IMR-90 (cell line): ENCODE measurements at places on chromosomes 5 and 9.

- peaks cover 20% of the 10 kb centered on the region for H3K36me3 ChIP-seq
- peaks cover 9% of the 10 kb centered on the region for H3K4me1 ChIP-seq
- peak overlapping the region; percentile 84 for H3K27ac ChIP-seq
- H3K27me3 ChIP-seq, result peaks cover 6% of the 10 kb centered on the region; the same call in 1 of the 2 replicates
- peak overlapping the region; percentile 99 for H3K4me3 ChIP-seq
- no peak for DNase-seq
Measured at GRCh38 chr5:1523480-1523792, 324 bp downstream of the LPCAT1 start.

GRCh38 chr5:154479944-154480750, 2.1 kb upstream of the HAND1 start:
- H3K4me1 ChIP-seq, result peaks cover 2% of the 10 kb centered on the region; the same call in 1 of the 2 replicates
- no peak overlapping the region for H3K4me3 ChIP-seq
- H3K36me3 ChIP-seq, result no peaks in the 10 kb centered on the region

DNA sequence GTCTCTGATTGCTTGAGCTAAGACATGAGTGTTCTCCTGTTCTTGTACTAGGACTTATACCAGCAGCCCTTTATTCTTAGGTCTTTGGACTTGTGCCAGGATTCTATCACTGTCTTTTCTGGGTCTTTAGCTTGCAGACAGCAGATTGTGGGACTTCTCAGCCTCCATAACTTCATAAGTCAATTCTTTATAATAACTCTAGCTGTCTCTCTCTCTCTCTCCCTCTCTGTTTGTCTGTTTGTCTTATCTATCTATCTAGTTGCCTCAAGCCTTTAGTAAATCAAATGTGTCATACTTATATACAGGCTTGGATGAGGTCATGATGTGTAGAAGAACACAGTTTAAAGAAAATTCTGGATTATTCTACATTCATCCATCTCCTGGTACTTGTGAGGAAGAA, 11.5 kb upstream of the ANKRD55 start:
- peaks cover 2% of the 10 kb centered on the region; the same call in 1 of the 2 replicates for H3K4me1 ChIP-seq
- H3K4me3 ChIP-seq, result no peak overlapping the region
- H3K36me3 ChIP-seq, result no peaks in the 10 kb centered on the region
- no peak for DNase-seq
- no peak overlapping the region for H3K27ac ChIP-seq
- no peaks in the 10 kb centered on the region for H3K27me3 ChIP-seq

DNA sequence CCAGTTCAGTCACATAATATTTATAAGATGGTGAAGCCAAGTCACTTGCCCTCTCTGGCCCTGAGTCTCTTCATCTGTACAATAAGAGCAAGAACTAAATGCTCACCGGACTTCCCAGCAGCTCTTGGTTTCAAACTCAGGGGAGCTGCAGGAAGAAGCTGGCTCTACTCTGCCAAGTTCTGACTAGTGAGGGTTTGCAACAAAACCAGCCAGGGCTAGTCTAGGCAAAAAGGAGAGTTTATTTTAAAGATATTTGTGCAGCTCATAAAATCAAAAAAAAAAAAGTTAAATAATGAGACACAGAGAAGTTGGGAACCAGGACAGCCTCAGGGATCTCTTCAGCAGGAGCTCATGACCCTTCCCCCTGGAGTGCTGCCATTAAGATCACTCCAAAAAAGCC, 107.3 kb downstream of the DOCK2 start:
- H3K36me3 ChIP-seq, result no peaks in the 10 kb centered on the region
- peaks cover 8% of the 10 kb centered on the region for H3K4me1 ChIP-seq
- H3K4me3 ChIP-seq, result no peak overlapping the region
- H3K27me3 ChIP-seq, result no peaks in the 10 kb centered on the region

- H3K4me3 ChIP-seq, result no peak overlapping the region
- peaks cover 8% of the 10 kb centered on the region for H3K27me3 ChIP-seq
- H3K27ac ChIP-seq, result no peak overlapping the region
- peaks cover 2% of the 10 kb centered on the region for H3K4me1 ChIP-seq
- H3K36me3 ChIP-seq, result no peaks in the 10 kb centered on the region
- DNase-seq, result no peak
Measured at GRCh38 chr5:77337686-77338085, 127.2 kb downstream of the PDE8B start.

DNA sequence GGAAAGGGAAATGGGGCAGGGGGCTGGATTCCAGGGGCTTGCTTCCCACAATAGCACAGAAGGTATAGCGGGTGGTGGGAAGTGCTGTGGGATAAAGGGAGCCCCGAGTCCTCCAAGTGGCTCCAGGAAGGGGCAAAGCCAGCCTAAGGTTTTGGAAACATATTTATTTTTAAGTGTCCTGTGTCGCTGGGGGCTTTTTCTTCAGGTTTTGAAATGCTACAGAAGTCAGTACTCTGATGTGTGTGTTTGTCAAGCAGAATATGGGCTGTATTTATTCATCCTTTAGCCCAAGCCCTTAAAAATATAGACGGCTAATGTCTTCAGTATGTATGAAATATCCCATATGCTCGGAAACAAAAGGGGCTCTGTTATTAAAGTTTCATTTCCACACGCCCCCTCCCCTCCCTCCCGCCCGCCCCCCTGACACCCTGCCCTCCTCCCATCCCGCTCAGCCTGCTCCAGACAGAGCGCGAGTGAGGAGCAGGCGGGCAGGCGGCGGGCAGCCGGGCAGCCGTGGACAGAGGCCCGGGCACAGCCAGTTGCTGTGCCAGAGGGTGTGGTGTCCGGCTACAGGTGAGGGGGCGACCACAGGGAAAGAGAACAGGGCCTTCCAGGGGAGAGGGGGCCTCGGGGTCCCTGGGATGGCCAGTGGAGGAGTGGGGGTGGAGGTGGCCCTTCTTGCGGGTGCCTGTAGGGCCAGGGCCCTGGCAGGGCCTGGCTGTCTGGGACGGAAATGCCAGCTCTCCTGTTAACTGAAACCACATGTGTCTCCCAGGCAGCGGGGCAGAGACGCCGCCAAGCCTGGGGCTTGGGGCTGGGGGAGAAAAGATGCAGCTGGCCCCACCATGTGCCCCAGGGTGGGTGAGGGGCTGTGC, 39.6 kb upstream of the SYNPO start:
- H3K4me3 ChIP-seq, result no peak overlapping the region
- H3K4me1 ChIP-seq, result peaks cover 7% of the 10 kb centered on the region
- no peaks in the 10 kb centered on the region for H3K36me3 ChIP-seq
- no peak overlapping the region for H3K27ac ChIP-seq

GRCh38 chr5:156469636-156470035, 142.7 kb downstream of the SGCD start:
- peaks cover 7% of the 10 kb centered on the region for H3K4me1 ChIP-seq
- DNase-seq, result no peak
- no peaks in the 10 kb centered on the region; the same call in 1 of the 2 replicates for H3K36me3 ChIP-seq
- H3K4me3 ChIP-seq, result no peak overlapping the region

- H3K4me3 ChIP-seq, result no peak overlapping the region
- H3K27ac ChIP-seq, result peak overlapping the region; percentile 80
- H3K36me3 ChIP-seq, result no peaks in the 10 kb centered on the region
- H3K27me3 ChIP-seq, result no peaks in the 10 kb centered on the region
Measured at GRCh38 chr5:56319526-56320181, 86.5 kb upstream of the ANKRD55 start.

DNA sequence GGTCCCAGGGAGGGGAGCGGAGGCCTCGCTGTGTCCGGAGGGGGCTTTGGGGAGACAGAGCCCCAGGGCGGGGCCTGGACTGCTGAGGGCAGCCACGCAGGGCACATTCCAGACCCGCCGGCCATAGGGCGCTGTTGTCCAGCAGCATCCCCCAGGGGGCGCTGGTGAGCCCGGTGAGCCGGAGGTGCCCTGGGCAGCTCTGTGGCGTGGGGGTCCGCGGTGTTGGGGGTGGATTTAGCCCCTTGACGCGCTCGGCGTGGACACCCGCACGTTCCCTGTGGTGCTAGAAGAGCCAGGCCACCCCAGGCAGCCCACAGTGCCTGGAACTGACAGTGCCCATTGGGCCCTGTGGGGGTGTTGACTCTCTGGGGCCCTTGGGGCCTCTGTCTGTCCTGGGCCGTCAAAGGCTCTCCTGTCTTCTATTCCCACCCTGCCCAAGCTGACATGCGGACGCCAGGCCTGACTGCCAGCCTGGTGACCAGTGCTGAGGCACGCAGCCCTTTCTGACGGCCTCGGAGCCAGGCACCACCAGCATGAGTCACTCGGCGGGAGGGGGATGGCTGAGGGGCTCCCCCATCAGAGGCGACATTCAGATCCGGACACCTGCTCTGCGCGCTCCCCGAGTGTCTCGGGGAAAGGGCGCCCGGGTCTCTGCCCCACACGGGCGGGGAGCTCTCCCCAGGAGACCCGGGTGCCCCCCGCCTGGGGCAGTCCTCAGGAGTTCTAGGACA, 23.9 kb downstream of the TPPP start:
- no peak overlapping the region for H3K27ac ChIP-seq
- no peaks in the 10 kb centered on the region; the same call in 1 of the 2 replicates for H3K4me1 ChIP-seq
- H3K36me3 ChIP-seq, result no peaks in the 10 kb centered on the region; the same call in 1 of the 2 replicates
- H3K27me3 ChIP-seq, result peaks cover 12% of the 10 kb centered on the region; the same call in 1 of the 2 replicates
- DNase-seq, result no peak
- no peak overlapping the region for H3K4me3 ChIP-seq

DNA sequence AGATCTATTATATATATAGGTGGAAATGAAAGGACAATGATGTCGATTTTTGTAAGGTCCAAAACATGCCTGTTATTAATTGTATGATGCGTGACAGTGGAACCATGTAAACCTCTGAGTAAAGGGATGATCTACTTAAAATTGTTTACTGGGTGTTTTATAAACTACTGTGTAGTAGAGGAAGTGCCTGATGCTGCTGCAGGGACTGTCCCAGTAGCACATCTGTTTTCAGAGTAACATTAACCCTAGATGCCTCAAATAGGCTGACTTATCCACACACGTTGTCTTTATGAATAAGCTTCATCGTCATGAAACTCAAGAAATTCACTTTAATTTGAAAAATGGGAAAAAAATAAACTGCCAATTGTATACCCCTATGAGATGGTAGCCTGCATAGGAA, 1.7 kb downstream of the CAMK4 start:
- H3K4me1 ChIP-seq, result no peaks in the 10 kb centered on the region; the same call in 1 of the 2 replicates
- H3K36me3 ChIP-seq, result no peaks in the 10 kb centered on the region
- no peaks in the 10 kb centered on the region for H3K27me3 ChIP-seq
- DNase-seq, result no peak
- no peak overlapping the region for H3K4me3 ChIP-seq

GRCh38 chr9:112755016-112755427, 4.5 kb downstream of the SNX30 start:
- peak; percentile 31 for DNase-seq
- H3K36me3 ChIP-seq, result no peaks in the 10 kb centered on the region
- no peaks in the 10 kb centered on the region for H3K27me3 ChIP-seq
- no peak overlapping the region for H3K4me3 ChIP-seq

DNA sequence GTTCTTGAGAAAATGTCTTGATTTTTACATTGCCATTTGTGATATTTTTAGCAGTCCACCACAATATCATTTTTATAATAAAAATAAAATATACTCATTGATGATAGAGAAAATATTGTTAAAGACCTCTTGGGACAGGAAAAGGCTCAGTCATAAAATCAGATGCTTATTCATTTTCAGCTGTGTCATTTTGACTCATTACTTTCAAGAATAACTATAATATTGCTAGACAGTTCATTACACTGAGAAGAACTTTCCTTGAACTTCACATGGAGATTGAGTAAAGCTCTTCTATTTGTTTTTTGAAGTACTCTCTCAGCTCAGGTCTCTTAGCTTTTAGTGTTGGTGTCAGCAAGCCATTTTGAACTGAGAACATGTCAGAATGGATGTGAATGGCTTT, 8.5 kb upstream of the MEIKIN start:
- H3K27me3 ChIP-seq, result peaks cover 2% of the 10 kb centered on the region; the same call in 1 of the 2 replicates
- H3K36me3 ChIP-seq, result no peaks in the 10 kb centered on the region
- no peak for DNase-seq
- H3K27ac ChIP-seq, result no peak overlapping the region
- H3K4me1 ChIP-seq, result no peaks in the 10 kb centered on the region

- no peaks in the 10 kb centered on the region for H3K36me3 ChIP-seq
- H3K4me3 ChIP-seq, result no peak overlapping the region
- peaks cover 19% of the 10 kb centered on the region for H3K4me1 ChIP-seq
- no peak overlapping the region for H3K27ac ChIP-seq
- no peak for DNase-seq
Measured at GRCh38 chr9:95193067-95193466, 124.4 kb downstream of the FANCC start.

GRCh38 chr5:7667216-7667767, 183.6 kb downstream of the CFAP90 start:
- H3K4me1 ChIP-seq, result no peaks in the 10 kb centered on the region
- H3K27ac ChIP-seq, result no peak overlapping the region
- H3K27me3 ChIP-seq, result no peaks in the 10 kb centered on the region
- H3K36me3 ChIP-seq, result no peaks in the 10 kb centered on the region

GRCh38 chr5:114940709-114941108, 229.0 kb downstream of the TRIM36 start:
- no peaks in the 10 kb centered on the region for H3K36me3 ChIP-seq
- no peaks in the 10 kb centered on the region for H3K4me1 ChIP-seq
- no peak for DNase-seq
- H3K4me3 ChIP-seq, result no peak overlapping the region
- H3K27ac ChIP-seq, result no peak overlapping the region

GRCh38 chr5:179596421-179596820, 27.1 kb downstream of the HNRNPH1 start:
- H3K4me3 ChIP-seq, result no peak overlapping the region
- H3K27ac ChIP-seq, result no peak overlapping the region
- H3K4me1 ChIP-seq, result no peaks in the 10 kb centered on the region; the same call in 1 of the 2 replicates
- H3K27me3 ChIP-seq, result no peaks in the 10 kb centered on the region

DNA sequence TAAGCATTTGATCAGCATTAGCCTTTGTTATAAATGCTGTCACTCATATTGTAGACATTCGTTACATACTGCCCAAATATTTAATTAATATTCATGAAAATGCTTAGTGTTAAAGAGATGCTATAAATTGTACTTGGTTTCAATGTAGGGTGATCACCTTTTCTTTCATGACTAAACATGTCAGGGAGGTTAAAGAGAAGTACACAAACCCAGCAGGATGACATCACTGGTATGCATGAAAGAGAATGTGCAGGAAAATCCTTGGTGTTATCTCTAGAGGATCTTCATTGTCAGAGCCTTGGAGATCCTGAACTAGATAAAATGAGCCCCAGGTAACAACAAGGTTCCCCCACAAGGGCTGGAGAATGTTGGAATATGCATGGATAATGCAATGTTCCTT, 33.0 kb upstream of the SV2C start:
- DNase-seq, result no peak
- H3K4me3 ChIP-seq, result no peak overlapping the region
- H3K27me3 ChIP-seq, result no peaks in the 10 kb centered on the region
- no peaks in the 10 kb centered on the region for H3K36me3 ChIP-seq
- H3K4me1 ChIP-seq, result no peaks in the 10 kb centered on the region
- H3K27ac ChIP-seq, result no peak overlapping the region
